Endodermal cell (in vitro differentiated cells): ENCODE measurements at places on chromosomes 16 and 17. TPM values are rescaled to one million over a fixed set of nuclear protein-coding genes. Genes with fewer than 3 reads are reported as not detected.

Gene CEP295NL
- 0.70 to 1.6 TPM (median 0.97 TPM) in 3 replicates for total RNA-seq

DNA sequence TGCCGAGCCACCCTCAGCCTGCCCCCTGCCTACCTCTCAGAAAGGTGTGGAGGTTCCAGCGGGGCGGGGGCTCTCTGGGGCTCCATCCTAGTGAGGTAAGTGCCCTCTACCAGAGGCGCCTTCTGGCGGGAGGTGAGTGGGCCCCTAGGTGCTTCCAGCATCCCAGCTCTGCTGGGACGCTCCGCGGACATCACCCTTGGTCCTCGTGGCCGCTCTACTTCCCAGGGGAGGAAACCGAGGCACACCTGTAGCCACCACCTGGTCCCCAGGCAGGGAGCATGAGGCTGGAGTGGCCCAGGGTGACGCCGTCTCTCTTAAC lies 1.4 kb downstream of the MCRIP2 start:
- no peak for DNase-seq

Gene TBC1D3G
- total RNA-seq, result not detected in 2 replicates

- peak; percentile 23 for DNase-seq
Observed at GRCh38 chr17:77499699-77500435, 359.1 kb downstream of the SEC14L1 start.

DNA sequence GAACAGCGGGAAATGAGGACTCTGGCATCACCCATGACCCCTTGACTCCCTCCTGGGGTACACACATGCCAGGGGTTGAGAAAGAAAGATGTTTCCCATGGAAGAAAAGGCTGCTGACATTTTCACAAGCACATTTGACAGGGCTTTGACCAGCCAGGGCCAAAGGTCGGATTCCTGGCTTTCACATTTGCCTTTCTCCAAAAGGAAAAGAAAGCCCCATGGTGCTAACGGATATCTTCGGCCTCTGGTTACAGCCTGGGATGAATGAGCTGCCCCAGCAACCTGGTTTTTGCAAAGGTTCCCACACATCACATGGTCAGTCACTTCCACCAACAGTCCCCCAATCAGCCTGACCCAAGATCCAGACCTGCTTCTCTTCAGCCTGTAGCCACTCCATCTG lies 478.2 kb upstream of the CDH11 start:
- DNase-seq, result no peak
